NCI-H2107 (cell line): ENCODE measurements at places on chromosomes 6 and 20.
A peak's percentile ranks its signal among the peaks of the same experiment; 100 is the strongest.

- no peak for DNase-seq
These were observed 188.8 kb downstream of the TMEM242 start for GRCh38 chr6:157134402-157135047.

DNA sequence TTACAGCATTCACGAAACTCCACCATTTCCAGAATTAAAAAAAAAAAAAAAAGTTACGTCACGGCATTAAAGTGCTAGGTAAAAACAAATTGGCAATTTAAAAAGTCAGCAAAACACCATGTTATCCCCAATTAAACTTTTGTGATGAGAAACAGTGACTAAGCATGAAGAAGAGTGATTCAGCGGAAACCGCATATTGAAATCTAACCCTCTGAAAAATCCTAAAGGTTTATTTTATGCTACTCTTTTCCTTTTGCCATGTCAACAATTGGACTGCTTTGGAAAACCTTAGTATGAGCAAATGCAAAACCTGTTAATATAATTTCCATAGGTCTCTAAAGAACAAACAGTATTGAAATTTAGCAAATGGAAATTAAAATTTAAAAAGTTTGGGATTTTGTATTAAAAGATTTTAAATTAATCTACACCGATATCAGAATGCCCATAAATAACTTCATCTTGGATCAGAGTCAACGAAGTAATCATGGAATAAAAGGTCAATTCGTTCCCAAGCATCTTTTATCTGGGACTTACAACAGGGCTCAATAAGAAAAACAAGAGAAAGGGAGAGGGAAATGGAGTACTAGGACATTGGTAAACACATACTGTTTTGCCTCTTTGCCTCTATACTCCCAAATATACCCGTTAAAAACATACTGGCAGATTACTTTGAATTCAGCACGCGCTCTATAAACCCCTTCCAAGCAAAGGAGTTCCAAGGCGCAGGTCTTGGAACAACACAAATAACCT, 1.1 kb downstream of the FBXO30 start:
- DNase-seq = no peak

DNA sequence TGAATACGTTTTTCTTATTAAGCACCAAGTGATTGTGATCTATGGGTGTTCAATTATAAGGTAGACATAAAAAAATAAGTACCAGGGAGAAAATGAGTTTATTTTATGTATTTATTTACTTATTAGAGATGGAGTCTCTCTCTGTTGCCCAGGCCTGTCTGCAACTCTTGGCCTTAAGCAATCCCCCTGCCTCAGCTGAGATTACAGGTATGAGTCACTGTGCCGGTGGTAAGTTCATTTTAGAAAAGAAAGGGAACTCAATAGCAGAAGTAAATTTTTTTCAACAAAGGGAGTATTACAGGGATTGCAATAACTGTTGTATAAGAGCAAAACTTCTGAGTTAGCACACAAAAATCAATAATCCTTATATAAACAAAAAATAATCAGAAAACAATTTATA, 98.7 kb upstream of the FUT9 start:
- no peak for DNase-seq

- no peak for DNase-seq
These were observed 22.9 kb downstream of the CNBD2 start for GRCh38 chr20:35991142-35991771.

DNA sequence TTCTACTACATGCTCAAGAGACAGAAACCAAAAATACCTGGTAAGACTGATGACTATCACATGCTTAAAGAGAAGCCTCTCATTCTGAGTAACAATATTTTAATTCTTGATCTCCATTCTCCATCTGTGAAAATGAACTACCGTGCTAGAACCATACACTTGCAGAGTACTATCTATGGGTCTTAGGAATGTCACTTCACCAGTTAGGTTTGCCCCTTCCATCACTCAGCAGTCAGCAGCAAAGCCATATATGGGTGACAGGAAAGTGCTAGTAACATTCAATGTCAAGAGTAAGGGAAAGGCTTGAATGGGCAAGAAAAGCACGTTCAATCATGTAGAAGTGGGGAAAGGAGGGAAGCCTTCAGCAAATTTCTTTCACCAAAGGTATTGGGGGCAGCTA, 2.3 kb downstream of the DNAAF9 start:
- no peak for DNase-seq

- no peak for DNase-seq
These were observed 70.9 kb downstream of the LCA5 start for GRCh38 chr6:79466207-79466834.

DNA sequence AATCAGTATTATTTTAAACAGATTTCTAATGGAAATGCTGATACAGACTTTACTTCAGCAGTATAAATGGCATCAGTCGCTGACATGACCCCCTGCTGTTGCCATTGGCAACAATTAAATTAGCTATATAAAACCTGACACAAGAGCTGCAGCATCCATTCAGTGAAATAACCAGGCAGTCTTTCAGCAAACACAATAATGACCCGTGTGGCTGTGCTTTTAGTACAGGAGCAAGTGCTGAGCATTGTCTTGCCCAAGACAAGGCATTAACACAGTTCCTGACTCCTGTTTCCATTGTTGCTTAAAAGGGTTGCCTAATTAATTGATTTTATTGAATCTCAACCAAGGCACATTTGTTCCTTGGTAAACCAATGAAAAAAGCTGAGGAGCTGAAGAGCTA, 382.1 kb downstream of the HACE1 start:
- DNase-seq = no peak

DNA sequence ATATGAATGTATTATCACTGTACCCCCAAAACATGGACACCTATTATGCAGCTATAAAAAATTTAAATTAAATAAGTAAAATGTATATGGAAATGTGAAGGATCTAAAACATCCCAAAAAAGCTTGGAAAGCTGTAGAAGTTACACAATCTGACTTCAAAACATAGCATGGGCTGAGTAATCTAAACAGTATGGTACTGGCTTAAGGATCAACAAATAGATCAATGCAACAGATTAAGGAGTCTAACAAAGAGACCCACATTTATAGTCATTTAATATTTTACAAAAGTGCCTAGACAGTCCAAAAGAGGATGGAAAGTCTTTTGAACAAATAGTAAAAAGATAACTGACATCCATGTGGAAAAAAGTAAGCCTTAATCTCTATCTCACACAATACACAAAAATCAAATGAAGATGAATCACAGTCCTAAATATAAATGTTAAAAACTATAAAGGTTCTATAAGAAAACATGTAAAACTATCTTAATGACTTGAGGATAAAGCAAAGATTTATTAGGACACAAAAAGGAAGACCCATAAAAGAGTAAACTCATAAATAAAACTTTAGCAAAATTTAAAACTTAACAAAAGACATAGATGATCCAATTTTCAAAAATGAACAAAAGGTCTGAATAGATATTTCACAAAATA, 46.8 kb downstream of the RANBP9 start:
- DNase-seq = no peak

- DNase-seq = peak; percentile 90
These were observed 125.7 kb downstream of the SLC23A2 start for GRCh38 chr20:4875578-4876067.

GRCh38 chr6:26224940-26225847, 138.0 kb downstream of the HFE start:
- DNase-seq = no peak

- no peak for DNase-seq
These were observed 46.4 kb downstream of the UTRN start for GRCh38 chr6:144331491-144331969.

DNA sequence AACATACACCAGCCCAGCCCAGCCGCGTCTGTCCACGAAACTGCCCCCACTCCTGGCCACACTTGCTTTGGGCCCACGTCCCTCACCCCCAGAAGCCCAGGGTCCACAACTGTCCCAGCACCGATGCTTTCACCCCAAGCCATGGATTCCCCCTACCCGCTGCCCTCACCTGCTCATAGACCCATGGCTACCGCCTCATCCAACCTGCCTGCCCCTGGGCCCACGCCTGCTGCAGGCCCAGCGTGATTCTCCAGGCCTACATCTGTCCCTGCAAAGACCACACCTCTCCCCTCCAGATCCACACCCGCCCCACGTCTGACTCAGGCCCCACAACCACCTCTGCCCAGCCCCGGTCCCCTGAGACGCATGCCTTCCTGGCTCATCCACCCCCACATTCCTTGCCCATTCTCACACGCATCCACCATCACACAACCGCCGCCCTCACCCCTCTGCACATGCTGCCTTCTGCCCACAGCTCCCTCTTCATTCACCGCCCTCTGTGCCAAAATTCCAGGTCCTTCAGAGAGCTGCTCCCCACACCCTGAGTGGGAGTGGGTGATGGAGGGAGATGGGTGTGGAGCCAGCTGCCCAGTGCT, 86.7 kb downstream of the GRM4 start:
- no peak for DNase-seq

DNA sequence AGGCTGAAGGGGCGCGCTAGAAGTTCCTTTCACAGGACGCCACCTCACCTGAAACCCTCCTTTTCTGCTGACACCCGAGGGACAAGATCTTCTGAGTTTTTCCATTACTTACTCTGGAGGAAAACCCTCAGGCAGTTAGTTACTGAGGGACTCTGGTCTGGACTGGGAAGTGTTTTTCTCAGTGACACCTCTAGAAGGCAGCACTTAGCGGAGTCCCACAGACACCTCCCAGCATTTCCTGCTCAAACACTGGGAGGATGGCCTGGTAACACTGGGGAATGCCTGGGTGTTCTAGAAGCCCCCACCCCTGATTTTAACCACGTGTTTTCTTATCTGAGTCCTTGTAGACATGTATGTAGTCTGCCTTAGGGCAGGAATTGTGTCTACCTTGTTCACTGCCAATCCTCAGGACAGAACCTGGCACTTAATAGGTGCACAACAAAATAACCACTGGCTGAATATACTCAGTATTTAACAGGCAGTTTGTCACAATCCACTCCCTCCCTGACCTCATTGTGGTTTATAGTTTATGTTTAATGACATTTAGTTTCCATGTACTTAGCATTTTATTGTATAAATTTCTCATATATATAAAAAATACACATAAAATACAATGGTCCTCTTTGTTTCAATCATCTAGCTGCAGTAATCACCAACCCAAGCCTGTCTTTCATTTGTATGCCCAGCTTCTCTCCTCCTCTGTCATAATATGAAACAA, 4.8 kb downstream of the GSTA3 start:
- no peak for DNase-seq

GRCh38 chr20:2840967-2841531, 504 bp downstream of the VPS16 start:
- DNase-seq = no peak
